T47D (cell line): ENCODE measurements at places on chromosomes 7 and 10.

GRCh38 chr7:83824214-83824613 is 175.3 kb upstream of the SEMA3E start:
- DNase-seq = no peak

DNA sequence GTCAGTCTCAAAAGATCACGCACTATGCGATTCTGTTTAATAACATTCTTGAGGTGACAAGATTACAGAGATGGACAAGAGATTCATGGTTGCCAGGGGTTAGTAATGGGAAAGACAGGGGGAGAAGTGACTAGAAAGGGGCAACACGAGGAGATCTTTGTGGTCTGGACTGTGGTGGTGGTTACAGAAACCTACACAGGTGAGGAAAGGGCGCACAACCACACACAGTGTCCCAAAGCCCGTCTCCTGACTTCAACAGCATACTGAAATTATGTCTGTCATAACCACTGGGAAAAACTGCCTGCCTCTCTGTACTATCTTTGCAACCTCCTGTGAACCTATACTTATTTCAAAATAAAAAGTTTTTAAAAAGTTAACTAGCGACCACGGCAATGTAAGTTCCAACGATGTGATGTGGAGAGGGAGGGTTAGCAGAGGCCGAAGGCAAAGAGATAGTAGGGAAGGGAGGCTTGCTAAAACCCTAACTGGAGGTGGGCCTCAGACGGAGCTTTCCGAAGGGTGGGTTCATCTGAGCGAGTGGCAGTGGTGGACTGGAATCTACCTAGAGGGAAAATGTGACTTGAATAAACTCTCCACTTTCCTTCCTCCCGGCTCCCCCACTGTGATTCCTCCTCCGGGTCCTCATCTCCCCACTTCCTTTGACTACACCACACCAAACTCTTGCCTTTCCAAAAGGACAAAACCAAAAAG is 43.7 kb downstream of the GNA12 start:
- no peak for DNase-seq

DNA sequence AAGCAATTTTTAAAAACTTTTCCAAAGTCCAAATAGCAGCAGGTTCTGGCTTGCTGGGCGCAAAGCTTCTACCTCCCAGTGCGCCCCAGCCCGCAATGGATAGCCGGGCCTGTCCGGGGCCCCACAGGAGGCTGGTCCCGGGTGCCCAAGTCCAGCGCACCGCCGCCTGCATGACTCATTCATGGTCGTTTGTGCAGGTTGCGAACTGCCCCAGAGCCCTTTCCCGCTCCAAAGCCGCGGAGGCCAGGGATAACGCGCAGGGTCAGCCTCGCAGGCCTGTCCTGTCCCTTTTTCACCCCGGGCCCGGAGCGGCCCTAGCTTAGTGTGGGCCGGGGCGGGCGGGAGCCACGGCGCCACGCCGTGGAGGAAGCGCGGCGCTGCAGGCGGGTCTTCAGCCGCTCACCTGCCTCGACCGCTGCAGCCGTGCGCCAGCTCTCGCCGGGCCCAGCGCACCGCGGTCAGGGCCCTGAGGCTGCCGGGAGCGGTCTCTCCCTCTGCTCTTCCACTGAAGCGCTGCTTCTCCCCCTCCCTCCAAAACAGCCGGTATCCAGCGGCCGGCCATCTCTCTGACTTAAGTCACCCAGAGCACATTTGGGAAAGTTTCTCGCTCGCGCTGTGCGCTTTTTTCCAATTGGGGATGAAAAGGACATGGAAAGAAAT is 1.7 kb upstream of the EGR2 start:
- peak; percentile 96 for DNase-seq

- peak; percentile 41 for DNase-seq
These were observed 11.4 kb downstream of the ATG9B start for GRCh38 chr7:151012911-151013347.

DNA sequence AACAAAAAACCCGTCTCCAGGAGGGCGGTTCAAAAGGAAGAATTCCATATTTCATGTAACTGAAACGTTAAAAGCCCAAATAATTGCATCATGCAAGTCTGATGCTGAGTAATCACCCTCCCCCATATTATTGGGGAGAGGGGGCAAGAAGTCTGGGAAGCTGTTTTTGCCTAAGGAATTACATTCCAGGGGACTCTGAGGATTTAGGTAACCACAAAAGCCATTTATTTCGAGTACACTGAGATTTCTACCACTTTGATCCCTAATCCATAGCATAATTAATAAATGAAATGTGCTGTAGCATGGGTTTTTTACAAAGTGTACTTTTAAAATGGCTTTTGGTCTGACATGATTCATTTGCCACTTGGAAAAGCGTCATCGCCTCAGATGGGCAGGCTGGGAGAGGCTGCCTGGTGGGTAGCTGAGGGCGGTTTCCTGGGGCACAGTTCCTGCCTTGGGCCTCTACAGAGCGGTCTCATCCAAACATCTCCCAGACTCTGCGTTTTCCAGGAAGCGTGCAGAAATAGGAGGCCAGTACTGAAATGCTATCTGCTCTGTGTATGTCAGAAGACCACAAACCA is 106.5 kb downstream of the TCF7L2 start:
- no peak for DNase-seq

DNA sequence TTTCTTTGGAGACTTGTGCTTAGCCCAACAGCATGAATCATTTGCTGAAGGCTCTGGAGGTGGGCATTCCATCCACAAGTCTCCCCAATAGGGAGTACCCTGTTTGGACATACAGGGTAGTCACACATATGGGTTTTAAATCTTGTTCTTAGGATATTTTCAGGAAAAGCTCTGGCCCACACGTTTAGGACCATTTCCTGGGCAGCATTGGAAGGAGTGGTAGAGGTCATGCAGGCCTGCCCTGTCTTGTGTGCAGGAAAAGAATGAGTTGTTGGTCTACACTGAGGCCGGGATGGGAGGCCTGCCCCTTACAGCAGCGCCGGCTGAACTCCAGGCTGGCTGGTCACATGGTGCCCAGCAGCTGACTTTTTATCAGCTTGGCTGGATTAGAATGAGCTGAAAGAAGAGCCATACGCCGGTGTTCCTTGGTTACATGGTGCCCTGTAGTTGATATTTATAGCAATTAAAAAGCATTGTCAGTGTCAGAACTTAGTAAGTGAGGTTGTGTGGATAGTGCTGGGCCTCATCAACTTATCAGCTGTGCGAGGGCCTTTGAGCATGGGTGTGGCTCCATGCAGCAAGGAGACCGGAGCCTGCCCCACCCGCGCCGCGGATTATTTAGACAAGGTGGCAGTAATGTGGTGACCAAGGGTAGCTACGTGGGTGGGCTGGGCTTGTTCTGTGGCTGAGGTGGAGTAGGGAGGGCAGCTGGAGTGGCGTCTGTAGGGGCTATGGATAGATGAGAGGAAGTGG is 28.6 kb downstream of the OGDH start:
- DNase-seq = no peak

DNA sequence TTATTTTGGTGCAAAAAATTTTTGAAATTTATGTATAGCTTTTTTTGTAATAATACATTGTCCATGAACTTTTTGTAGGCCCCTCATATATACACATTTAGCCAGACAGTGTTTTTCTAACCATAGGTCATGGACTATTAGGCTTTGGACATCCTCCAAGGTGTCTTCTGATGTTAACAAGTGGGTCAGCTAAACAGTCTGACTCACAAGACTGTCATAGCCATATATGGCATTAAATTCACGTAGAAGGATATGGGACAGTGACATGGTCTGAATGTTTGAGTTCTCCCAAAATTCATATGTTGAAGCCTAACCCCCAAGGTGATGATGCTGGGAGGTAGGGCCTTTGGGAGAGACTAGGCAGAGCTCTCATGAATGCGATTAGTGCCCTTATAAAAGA is 14.0 kb upstream of the NUB1 start:
- no peak for DNase-seq

GRCh38 chr7:91949221-91950009 is 8.8 kb downstream of the AKAP9 start:
- DNase-seq = no peak

DNA sequence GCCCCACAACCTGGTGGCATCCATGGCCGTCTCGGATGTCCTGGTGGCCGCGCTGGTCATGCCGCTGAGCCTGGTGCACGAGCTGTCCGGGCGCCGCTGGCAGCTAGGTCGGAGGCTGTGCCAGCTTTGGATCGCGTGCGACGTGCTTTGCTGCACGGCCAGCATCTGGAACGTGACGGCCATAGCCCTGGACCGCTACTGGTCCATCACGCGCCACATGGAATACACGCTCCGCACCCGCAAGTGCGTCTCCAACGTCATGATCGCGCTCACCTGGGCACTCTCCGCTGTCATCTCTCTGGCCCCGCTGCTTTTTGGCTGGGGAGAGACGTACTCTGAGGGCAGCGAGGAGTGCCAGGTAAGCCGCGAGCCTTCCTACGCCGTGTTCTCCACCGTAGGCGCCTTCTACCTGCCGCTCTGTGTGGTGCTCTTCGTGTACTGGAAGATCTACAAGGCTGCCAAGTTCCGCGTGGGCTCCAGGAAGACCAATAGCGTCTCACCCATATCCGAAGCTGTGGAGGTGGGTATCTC is 1.1 kb downstream of the HTR5A start:
- DNase-seq = no peak

DNA sequence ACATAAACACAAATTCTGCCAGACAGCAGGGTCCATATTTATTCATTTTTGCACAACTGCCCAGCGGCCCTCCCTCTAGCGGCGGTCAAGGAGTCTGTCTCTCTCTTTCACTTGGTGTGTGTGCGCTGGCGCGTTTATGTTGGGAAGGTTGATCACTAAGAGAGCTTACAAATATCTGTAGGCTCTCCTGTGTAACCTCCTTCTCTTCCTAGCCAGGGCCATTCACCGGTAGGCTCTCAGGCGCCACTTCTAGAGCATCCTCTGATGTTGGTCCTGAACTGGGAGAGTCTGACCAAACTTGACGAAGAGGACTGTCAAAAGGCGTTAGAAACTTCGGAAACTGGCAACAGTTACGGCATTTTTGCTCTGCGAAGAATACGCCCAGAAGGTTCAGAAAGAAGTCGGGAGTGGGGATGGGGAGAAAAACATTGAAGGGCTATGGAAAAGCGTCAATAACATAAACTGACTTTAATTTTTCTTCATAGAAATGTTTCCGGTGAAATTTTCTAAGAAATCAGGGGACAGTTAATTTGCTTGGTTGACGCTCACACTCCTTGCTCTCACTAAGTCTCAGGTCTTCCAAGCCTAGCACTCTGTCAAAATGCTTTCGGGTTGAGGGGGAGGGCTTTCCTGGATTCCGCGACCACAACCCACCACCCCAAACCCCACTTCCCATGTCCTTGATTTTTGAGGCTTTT is 731.1 kb downstream of the ZWINT start:
- no peak for DNase-seq

GRCh38 chr7:52261057-52261456 is 774.4 kb upstream of the POM121L12 start:
- no peak for DNase-seq

DNA sequence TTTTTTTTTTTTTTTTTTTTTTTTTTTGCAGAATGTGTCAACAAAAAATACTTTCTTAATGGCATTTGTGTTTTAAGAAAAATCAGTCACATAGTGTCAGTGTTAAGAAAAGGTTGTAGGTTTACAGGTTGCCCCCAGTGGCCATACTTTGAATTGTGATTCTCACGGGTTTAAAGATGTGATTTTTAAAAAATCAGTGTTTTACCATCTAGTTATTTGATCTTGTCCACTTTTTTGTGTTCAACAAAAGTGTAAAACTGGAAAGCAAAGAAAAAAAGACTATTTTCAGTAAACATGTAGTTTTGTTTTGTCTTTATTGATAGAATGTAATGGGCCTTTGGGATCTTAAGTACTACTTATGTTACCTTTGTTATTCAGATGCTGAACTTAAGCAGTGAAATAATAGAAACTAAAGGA is 25.7 kb downstream of the SUV39H2 start:
- DNase-seq = peak; percentile 52

GRCh38 chr7:28135760-28136159 is 44.8 kb downstream of the JAZF1 start:
- no peak for DNase-seq

GRCh38 chr10:86802473-86803108 is 46.2 kb downstream of the BMPR1A start:
- no peak for DNase-seq

GRCh38 chr10:121914661-121915060 is 13.2 kb downstream of the ATE1 start:
- no peak for DNase-seq

DNA sequence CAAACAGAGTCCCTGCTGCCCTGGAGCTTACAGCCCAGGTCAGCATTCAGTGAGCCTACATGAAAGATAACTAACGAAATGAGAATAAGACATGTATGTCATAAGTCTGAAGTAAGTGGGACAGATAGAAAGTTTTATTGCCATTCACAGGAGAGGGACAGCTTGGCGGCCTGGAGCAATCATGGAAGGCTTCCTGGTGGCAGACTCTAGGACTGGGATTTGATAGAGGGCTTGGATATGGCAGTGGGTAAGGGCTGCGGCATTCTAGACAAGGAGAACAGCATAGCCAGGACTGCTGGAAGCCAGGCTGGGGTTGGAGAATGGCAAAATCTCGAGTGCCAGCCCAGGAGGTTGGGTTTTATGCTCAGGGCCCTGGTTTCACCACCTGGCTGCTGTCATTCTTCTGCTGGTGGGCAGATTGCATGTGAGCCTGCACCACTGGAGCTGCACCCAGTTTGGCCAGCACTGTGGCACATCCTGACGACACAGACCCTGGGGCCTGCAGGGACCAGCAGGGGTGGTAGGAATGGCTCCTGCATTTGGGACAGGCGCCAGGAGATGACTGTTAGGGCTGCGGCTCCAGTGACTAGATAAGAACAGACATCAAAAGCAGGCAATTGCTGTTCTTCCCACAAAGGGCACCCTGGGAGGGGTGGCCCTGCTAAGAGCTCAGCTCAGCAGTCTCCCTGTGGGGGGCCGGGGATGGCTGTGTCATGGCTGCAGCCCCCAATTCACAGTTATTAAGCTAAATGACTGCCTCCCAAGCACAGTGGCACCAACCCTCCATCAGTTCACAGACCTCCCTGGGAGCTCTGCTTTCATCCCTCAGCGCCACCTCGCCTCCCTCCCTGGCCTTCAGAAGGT is 161.1 kb downstream of the RPS24 start:
- no peak for DNase-seq

- DNase-seq = no peak
These were observed 332.0 kb upstream of the FZD1 start for GRCh38 chr7:90931986-90932916.

DNA sequence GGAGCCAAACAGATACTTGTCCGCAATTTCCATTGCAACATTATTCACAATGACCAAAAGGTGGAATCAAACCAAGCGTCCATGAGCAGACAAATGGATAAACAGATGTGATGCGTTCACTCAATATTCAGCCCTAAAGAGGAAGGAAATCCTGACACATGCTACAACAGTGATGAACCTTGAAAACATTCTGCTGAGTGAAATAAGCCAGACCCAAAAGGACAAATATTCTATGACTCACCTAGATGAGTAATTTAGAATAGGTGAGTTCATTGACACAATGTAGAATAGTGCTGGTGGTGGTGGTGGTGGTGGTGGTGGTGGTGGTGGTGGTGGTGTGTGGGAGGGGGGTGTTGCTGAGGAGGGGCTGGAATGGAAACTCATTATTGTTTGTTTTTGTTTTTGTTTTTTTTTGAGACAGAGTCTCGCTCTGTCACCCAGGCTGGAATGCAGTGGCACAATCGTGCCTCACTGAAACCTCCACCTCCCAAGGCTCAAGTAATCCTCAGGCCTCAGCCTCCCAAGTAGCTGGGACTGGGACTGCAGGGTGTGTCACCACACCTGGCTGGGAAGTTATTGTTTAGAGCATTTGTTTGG is 28.6 kb downstream of the SMKR1 start:
- no peak for DNase-seq

GRCh38 chr10:76089556-76090180 is 658.2 kb downstream of the LRMDA start:
- DNase-seq = no peak
